ENCODE measurements at places on chromosomes 5 and 9.

- no peak for DNase-seq
These were observed 13.4 kb downstream of the OLFML2A start for GRCh38 chr9:124790301-124790700.

DNA sequence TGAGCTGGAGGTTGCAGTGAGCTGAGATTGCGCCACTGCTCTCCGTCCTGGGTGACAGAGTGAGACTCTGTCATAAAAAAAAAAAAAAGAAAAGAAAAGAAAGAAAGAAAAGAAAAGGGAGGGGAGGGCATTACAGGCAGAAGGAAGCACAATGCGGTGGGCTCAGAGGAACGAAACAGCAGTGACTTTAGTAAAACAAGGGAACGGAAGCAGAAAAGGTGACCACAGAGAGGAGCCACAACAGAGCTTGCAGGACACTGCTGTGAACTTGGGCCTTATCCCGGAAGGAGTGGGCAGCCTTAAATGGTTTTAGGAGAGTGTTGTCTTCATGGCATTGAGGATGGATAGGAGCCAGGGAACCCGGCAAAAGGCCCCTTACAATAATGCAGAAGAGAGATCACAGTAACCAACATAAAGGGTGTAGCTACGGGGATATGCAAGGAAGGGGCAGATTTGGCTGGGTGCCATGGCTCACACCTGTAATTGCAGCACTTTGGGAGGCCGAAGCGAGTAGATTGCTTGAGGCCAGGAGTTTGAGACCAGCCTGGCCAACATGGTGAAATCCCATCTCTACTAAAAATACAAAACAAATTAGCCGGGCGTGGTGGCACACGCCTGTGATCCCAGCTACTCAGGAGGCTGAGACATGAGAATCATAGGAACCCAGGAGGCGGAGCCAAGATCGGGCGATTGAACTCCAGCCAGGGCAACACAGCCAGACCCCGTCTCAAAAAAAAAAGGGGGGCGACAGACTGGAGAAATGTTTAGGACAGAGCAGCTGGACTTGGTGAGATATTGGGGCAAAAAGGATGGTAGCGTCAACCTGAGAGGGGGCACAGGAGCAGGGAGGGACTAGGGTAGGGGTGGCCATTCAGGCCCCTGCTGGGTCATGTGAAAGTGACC, 83.9 kb upstream of the ZBTB43 start:
- no peak for DNase-seq

- DNase-seq, result no peak
These were observed 170.5 kb downstream of the DCP2 start for GRCh38 chr5:113147101-113147508.

GRCh38 chr9:6428940-6429889, 16.2 kb downstream of the UHRF2 start:
- no peak for DNase-seq

DNA sequence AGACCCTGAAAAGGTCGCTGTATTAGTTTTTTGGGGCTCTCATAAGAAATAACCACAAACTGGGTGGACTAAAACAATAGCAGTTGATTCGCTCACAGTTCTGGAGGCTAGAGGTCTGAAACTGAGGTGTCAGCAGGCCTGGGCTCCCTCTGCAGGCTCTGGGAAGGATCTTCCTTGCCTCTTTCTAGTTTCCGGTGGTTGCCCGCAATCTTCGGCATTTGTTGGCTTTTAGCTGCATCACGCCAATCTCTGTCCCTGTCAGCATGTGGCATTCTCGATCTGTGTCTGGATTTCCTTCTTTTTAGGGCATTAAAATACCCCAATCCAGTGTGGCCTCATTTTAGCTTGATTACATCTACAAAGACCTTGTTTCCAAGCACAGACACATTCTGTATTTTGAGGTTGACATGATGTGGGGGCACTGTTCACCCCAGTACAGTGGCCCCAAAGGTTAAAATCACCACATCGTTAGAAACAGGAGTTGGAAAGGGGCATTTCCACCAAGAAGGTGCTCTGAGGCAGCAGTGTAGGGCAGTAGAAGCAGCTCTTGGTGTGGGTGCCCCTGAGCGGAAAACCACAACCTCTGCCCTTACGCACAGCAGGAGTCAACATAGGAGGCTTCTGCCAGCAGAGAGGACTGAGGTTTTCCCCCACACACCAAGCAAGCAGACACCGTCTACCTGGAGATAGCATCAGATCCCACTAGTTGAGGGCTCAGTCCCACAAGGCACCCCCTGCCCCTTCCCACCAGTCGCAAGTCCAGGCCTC, 13.5 kb downstream of the ZNF79 start:
- DNase-seq, result no peak

GRCh38 chr9:88990729-88991065, 571 bp upstream of the S1PR3 start:
- DNase-seq, result no peak

GRCh38 chr9:33752130-33752637, 43.2 kb upstream of the PRSS3 start:
- DNase-seq, result no peak

DNA sequence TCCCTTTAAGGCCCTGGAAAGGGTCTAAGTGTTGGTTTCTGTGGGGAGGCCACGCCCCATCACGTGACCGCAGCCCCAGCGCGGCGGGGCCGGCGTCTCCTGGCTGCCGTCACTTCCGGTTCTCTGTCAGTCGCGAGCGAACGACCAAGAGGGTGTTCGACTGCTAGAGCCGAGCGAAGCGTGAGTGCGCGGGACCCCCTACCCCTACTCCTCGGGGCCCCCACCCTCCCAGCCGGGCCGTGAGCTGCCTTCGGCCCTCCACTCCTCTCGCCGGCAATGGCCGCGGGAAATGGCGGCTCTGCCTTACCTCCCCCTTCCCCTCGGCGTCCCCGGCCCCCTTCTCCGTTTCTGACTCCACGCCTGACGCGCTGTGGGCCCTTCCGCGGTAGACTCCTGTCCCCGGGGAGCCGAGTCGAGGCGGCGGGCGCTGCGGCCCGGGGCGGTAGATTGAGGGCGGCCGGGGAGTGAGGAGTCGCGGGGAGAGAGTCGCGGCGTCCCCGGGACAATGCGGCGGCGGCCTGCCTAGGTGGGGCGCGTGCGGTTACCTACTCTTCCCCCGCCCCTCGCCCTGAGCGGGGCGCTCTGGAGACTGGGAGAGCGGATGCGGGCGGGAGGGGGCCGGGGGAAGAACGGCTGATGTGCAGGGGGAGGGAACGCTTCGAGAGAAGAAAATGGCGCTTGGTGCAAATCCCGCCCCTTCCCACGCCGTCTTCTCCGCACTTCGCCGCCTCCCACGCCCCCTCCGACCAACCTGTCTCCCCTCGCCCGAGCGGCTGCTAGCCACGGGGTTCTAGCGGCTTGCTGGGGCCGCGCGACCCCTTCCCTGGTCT, at the start of gene SUB1:
TSS of gene SUB1 (plus strand) at position 112 of the 830 bp plus-strand sequence. CDS start 2,956 bp downstream, outside the sequence.
- DNase-seq, result peak; percentile 87

- DNase-seq, result no peak
These were observed 2.8 kb downstream of the LMX1B start for GRCh38 chr9:126616521-126616976.

DNA sequence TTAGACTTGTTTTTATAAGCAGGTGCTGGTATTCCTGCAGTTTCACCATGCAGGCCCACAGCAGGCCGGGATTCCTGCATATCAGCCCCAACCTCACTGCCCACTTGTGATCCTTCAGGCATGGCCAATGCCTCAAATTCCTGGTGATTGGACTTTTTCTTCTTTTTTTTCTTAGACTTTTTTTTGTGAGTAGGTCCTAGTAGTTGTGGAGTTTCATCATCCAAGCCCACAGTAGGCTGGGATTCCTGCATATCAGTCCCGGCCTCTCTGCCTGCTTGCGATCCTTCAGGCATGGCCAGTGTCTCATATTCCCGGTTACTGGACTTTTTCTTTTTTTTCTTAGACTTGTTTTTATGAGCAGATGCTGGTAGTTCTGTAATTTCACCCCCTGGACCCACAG, 4.8 kb downstream of the TTF1 start:
- no peak for DNase-seq

DNA sequence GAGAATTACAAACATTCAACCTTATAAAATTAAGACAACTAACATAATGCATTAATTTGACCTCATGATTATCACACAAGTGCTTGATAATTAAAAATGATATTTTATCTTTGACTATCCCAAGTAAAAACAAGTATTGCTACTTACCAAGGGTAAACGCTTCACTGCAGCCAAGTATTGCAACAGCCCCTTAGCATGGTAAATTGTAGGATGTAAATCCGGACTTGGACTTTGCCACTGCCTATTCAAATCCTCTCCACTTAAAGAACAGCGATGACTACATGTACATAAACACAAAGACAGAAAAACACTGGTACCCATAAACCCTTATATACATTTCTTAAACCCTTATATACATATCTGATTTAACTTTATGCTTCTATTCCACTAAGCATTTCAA, 155.1 kb downstream of the AGTPBP1 start:
- no peak for DNase-seq

DNA sequence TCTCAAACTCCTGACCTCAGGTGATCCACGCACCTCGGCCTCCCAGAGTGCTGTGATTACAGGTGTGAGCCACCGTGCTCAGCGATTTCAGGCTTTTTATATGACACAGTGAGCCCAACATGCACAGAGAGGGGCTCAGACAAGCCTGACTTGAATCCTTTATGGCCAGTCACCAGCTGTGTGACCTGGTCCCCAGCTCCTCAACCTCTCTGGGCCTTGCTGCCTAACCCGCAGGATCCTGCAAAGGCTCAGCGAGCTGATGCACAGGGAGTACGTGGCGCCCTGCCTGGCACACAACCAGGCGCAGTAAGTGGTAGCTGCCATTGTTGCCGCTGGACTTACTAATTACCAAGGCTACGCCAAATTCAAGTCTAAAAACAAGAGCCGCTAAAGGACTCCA, 16.6 kb upstream of the NCS1 start:
- DNase-seq, result no peak

GRCh38 chr9:113963696-113964494, 87.8 kb downstream of the ZNF618 start:
- no peak for DNase-seq

- DNase-seq, result no peak
These were observed 97.3 kb upstream of the IQGAP2 start for GRCh38 chr5:76305775-76306174.

GRCh38 chr9:19085295-19085694, 17.4 kb downstream of the HAUS6 start:
- no peak for DNase-seq

- DNase-seq, result no peak
These were observed 26.0 kb upstream of the EPB41L4B start for GRCh38 chr9:109346904-109347303.

- DNase-seq, result no peak
These were observed 20.5 kb downstream of the RANBP17 start for GRCh38 chr5:170882345-170882744.

DNA sequence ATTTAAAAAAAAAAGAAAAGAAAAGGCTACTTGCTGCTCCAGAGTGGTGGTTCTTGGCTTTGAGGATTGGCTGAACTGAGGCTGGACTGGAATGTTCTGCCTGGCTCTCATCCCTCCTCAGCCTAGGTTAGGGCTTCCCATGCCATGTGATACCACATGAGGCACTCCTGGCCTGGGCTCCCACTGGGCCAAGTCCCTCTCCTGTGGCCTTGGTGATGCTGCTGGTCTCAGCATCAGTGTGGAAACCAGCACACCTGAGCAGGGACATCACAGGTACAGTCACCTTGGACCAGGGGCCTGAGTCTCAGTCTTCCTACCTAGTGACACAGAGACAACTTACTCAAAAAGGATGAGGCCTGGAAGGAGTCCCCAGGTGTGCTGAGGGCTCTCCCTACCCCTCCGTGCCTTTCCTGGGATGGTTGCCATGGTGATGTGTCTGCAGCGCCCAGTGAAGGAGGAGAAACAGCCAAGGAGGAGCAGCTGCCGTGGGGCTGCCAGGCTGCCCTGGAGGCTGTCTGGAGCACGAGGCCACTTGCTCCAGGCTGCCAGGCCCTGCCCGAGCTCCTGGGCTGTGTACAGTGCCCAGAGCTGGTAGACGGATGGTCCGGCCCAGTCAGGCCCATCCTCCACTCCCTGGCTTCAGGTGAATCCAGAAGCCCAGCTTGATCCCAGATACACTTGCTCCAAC, 71.0 kb downstream of the WNK2 start:
- no peak for DNase-seq

DNA sequence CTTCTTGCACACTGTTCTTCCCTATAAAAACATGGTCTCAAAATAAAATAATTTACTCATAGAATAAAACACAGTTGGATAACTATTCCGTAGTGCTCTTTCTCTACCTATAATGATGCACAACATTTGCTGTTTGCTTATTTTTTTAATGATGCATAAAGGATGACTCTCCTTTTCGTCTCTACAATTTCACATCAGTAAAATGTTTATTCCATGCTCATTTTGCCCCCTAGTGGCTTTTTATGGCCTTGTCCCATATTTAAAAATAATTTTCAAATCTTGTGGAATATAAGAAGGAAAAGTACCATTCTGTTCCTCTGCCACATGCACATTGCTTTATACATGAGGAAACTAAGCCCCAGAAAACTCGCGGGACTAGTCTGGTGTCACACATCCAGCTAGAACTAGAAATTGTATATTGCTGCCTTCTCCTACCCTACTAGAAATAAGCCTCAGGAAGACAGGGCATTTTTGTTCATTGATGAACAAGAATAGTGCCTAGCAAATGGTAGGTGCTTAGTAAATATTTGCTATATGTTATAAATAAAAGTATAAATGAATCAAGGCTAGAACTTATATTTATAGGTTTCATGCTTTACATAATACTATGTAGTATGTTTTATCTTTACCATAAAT, 12.7 kb downstream of the KCTD16 start:
- DNase-seq, result no peak

GRCh38 chr5:90440644-90441043, 31.1 kb upstream of the CETN3 start:
- no peak for DNase-seq

DNA sequence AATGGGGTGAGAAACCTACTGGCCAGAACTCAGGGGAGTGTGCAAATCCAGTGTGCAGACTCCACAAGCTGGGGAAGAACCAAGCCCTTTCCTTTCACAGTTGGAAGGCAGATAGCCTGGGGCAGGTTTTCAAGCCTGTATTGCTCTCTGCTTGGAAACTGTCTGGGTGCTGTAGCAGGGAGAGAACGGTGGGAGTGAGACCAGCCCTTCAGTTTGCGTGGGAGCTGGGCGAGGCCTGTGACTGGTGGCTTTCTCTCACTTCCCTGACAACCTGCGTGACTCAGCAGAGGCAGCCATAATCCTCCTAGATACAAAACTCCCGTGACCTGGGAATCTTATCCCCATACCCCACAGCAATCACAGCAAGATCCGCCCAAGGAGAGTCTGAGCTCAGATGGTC, 44.9 kb upstream of the SNCAIP start:
- DNase-seq, result no peak

DNA sequence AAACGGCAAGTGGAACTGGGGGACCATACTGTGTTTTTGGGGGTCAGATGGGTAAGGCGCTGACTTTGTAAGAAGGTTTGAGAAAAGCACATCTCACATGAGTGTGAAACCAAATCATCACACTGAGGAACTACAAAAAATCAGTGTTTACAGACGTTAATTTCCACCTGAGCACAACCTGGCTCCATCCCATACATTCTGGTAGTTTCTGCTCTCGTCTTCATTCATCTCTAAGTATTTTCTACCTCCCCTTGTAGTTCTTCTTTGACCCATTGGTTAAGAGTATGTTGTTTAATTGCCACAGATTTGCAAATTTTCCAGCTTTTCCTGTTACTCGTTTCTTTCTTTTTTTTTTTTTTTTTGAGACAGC, 8.9 kb upstream of the DPP7 start:
- no peak for DNase-seq

All from GDM1 (cell line).